RWPE1 (cell line): ENCODE measurements at places on chromosomes 5 and 9.

DNA sequence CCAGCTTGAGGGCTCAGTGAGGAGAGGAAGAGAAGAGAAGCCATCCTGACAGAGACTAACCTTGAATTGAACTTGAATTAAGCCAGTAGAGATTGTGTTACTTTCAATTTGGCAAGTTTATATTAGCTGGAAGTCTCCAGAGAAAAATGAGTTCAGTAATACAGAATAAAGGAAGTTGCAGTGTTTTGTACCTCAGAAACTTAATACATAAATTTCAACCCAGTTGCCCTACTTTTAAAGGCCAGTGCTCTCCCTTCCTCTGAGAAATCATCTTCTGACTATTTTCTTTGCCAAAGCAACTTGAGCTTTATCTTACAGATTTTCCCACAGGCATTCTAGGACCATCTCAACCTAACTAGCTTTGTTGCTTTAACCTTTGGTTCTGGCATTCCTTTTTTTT is 231.0 kb upstream of the GAS1 start:
- no peak for DNase-seq

DNA sequence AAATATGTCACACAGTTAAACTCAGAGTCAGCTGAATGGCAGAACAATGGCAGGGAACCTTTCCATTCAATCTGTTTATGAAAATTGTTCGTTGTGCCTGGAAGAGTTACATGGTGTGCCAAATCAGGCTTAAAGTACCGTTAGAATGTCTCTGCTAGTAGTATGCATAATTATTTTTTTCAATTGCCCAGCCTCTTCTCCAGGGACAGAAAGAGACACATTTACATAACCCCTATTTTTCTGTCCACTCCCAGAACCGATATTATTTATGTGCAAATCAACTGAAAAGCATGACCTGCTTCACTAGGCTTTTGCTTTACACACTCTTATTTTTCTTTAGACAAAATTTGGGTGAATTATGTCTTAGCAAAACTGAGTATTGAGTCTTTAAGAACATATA is 459.1 kb downstream of the EFNA5 start:
- DNase-seq: no peak

- DNase-seq: no peak
These were observed 47.0 kb upstream of the ZNF169 start for GRCh38 chr9:94212091-94212490.

GRCh38 chr5:155189981-155190380 is 176.4 kb downstream of the KIF4B start:
- peak; percentile 16 for DNase-seq

GRCh38 chr5:15966651-15967050 is 212.9 kb downstream of the MARCHF11 start:
- no peak for DNase-seq
